Stromal cell of bone marrow (primary cell): ENCODE measurements at places on chromosomes 5 and 9.
A peak's percentile ranks its signal among the peaks of the same experiment; 100 is the strongest.

- no peak for DNase-seq
Observed at GRCh38 chr9:89755821-89756220, 151.0 kb downstream of the GADD45G start.

GRCh38 chr5:163433271-163433670 is 4.1 kb upstream of the CCNG1 start:
- DNase-seq: no peak

GRCh38 chr5:91296674-91297143 is 86.4 kb downstream of the ARRDC3 start:
- DNase-seq: peak; percentile 82

DNA sequence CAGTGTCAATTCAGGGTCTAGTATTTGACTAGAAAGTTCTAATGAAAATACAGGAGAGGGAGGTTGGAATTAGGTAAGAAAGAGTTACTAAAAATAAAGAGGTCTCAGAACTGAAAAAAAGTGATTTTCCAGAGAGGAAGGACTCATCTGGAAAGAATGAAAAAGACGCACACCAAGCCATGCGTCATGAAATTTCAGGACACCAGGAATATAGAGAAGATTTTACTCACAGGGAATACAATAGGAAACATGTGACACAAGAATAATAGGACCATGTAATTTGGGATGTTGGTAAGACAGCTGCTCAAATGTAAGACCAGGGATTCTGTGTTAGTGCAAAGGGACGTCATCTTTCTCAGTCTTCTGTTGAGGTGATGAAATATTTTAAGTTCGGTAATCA is 224.7 kb downstream of the GDNF start:
- peak; percentile 79 for DNase-seq

- no peak for DNase-seq
Observed at GRCh38 chr9:72538921-72539702, 17.7 kb downstream of the TMC1 start.

DNA sequence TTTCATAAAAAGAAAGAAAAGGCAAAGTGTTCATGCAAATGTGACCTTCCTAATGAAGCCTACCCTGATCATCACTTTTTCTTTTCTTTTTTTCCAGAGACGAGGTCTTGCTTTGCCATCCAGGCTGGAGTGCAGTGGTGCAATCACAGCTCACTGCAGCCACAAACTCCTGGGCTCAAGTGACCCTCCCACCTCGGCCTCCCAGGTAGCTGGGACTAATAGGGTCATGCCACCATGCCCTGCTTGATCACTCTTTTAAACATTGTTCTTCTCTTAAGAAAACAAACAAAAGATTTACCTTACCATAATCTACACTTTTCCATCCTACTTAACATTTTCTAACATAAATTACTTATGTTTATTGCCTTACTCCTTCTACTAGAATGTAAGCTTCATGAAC is 8.5 kb upstream of the GOLGA1 start:
- DNase-seq: no peak

- no peak for DNase-seq
Observed at GRCh38 chr9:123679330-123679987, 250.5 kb downstream of the DENND1A start.

- DNase-seq: peak; percentile 93
Observed at GRCh38 chr9:35923927-35924763, 14.9 kb downstream of the SPAAR start.

DNA sequence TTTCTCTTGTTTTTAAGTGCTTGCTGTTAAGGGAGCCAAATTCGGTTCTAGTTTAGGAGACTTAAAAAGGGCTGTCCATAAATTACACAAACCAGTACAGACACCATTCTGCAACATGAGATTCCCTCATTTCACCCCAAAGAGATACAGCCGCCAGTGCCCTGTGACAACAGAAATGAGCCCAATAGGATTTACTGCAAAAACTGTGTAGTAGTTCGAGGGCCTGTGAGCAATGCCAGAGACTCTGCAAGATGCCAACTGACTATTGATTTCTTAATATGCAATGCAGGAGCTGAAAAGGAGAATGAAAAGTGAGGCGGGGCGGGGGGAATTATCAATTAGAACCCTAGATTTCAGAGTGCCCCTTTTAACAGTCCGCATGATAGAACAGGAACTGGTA is 5.7 kb upstream of the C5orf15 start:
- no peak for DNase-seq

DNA sequence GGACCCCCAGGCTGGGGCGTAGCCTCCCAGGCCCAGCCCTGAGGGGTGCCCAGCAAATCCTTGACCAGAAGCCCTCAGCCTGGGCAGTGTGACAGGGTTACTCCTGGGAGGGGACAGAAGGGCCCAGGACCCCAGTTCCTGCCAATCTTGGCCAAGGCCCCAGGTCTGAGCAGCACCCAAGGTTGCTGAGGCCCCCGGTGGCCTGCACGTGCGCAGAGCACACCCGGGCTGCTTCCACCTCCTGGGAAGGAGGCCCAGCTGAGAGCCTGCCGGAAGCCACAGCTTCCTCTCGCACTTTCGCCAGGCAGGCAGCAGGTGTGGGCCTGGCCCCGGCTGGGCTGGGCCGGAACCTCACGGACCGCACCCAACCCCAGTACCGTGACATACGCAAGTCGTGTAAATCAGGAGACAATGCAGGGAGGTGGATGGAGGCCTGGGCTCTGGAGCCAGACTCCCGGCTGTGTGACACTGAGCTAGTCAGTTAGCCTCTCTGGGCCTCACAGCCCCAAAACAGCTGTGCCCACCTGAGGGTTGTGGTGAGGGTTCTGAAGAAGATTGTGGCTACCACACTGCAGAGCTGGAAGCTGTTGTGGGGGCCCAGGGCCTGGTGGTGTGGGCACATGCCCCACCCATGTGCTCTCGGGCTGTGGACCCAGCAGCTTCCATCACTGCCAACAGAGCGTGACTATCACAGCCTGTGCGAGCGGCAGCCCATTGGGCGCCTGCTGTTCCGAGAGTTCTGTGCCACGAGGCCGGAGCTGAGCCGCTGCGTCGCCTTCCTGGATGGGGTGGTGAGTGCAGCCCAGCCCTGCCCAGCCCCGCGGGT is 5.1 kb downstream of the GRK6 start:
- no peak for DNase-seq
